ENCODE measurements at places on chromosomes 7 and 10.

DNA sequence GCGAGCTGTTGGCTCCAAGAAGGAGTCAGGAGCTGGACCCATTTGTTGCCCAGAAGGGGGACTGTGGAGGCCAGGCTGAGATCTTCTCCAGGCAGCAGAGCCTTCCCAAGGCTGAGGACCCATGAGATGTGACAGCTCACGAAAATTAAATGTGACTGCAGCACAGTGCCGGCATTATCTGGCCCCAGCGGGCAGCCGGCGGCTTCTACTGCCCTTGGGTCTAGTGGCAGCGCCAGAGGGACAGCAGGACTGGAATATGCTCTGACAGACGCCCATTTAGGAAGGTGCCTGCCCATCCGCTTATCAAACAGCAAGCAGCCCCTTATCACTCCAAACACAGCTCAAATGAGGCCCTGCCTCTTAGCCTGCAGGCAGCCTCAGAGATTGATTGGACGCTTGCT lies 122.9 kb upstream of the LYZL2 start:
- no peak for DNase-seq

DNA sequence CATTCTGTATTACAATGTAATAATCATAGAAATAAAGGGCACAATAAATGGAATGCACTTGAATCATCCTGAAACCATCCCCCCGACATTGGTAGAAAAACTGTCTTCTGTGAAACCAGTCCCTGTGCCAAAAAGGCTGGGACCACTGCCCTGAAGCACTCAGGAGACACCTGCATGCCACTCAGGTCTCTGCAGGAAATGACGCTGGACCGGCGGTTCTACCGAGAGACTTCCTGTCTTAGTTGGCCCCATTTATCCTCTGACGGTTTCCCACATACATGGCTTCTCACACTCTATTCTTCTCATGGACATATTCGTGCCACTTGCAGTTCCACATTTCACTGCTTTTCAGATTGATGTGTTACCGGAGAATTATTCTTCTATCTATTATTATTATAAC lies 617.5 kb downstream of the SDK1 start:
- no peak for DNase-seq

GRCh38 chr10:30688456-30688855 lies 58.9 kb upstream of the LYZL2 start:
- DNase-seq = no peak

DNA sequence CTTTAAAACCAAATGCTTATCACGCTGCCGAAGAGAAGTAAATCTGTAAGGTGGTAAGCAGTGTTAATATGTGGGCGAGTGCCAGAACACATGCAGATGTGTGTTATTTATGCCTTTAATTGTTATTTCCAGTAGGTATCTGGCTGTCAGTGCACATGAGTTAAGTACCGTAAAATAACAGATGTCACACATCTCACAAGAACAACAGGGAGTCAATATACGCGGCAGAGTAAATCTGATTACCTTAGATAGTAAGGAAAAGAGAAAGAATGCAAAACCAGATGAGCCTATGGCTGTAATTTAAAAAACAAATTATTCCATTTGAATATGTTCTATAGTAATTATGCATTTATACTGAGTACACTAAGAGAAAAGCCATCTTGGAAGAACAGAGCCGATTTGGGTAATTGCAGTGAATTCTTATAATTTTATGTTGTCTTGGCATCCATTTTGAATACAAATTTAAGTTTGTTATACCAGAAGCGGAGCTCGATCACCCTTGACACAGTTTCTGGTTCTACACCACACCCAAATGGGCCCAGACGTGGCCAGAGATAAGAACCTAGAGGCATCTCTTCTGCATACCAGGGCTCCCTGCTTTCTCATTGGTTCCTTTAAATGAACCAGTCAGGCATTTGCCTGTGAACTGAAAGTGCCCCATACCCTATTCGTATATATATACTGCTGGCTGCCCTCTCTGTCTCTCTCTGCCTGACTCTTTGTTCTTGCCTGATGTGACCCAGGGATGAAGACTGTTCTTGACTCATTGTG lies 34.8 kb downstream of the DNAJB9 start:
- DNase-seq = no peak

GRCh38 chr10:29529146-29529545 lies 105.6 kb downstream of the SVIL start:
- DNase-seq = no peak

DNA sequence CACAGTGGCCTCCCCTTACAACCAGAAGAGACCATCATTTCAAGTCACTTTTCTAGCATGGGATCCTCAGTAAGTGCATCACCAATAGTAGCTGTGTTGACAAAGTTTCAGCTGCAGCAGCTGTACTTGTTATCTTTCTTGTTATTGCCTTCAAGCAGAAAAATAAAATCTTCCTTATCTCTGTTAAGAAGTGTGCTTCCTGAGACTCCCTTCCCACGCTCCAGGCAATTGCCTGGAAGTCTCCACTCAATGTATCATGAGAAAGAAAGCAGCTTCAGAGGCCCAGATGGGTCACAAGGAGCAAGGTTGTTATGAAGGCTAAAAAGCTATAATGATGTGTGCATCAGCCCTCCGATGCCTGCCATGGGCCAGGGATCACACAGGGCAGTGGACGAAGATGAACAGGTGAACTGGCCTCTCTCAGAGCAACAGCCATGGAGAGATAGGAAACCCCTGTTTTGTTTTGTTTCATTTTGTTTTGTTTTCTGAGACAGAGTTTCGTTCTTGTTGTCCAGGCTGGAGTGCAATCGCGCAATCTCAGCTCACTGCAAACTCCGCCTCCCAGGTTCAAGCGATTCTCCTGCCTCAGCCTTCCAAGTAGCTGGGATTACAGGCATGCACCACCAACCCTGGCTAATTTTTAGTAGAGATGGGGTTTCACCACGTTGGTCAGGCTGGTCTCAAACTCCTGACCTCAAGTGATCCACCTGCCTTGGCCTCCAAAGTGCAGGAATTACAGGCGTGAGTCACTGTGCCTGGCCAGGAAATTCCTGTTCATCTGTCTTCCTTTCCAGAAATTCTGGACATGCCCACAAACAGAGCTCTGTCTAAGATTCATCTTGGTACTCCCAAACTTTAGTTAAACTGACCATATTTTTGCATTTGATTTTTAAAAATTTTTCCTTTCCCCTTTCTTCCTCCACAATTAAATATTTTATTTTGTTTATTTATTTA lies 340.5 kb downstream of the TNS3 start:
- no peak for DNase-seq

GRCh38 chr10:37765216-37765615 lies 92.2 kb downstream of the ZNF248 start:
- DNase-seq = no peak

GRCh38 chr7:33837356-33837851 lies 67.9 kb upstream of the BMPER start:
- no peak for DNase-seq

DNA sequence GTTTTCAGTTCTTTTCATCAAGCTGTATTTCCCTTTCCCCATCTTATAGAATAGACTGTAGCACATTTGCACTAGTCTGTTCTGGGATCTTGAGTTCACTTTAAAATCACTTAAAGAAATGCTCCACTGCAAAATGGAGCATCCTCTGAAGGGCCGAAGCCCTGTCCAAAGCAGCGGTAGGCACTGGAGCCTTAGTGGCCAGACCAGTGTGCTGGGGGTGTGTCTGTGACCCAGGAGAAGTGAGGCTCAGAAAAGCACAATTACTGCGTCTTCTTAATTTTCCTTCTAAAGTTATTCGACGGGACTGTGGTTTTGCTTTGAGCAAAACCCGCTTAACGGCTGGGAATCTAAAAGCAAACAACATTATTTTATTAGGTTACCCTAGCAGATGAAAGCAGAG lies 205.7 kb downstream of the SLC25A13 start:
- DNase-seq = no peak

GRCh38 chr7:118858651-118859149 lies 634.2 kb downstream of the ANKRD7 start:
- DNase-seq = no peak

DNA sequence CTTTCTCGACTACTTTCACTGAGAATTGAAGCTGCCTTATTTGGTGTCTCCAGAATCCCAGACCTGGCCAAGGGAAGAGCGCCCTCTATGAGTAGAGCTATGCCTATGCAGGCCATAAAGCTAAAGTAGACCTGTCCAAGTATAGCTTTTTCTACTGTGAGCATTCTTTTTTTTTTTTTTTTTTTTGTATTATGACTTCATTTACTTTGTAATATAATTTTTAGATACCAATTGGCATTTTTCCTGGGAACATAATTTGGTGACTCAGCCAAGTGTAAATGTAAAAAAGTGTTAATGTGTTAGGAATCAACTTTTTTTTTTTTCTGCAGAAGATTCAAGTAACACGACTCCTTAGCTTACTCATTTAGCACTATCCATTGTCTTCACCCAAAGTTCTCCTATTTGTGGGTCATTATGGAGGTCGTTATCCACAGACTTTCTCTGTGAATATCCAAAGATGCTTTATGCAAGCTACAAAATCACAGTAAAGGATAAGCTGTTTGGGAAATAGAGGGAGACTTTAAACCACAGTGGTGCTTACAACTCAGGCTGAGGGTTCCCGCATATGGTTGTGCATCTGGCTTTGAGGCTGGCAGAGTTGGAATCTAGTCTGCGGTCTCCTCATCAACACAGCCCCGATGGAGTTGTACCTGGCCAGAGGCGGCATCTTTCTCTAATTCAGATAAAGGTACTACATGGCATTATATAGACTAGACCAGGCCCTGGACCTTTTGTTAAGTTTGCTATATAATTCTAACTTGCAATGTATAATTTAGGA lies 1040.2 kb upstream of the SORCS1 start:
- no peak for DNase-seq

DNA sequence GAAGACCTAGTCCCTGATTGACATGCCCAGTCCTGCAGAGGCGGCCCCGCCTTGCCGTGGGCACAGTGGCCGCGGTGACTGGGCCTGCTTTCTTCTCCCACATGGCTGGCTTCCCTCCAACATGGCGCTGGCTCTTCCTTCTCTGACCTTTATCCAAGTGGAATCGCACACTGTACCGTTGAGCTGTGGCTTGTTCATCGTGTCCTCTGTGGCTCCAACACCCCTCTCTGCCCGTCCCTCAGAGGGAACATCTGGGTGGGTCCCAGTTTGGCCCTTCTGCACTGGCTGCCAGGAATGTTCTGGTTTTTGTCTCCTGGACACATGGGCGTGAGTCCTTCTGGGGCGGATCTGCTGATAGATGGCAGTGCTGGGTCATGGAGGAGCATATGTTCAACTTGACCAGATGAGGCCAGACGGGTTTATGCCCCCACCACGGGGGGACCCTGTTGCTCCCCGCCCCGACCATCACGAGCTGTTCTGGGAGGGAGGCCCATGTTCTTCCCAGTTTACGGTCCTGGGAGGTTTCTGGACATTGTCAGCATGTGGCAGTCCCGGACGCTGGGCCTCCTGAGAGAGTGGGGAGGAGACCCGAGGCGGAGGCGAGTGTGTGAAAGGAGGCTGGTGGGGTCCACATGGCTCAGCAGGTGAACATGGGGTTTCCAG lies 63.5 kb downstream of the LHPP start:
- DNase-seq = no peak
